ENCODE measurements at places on chromosomes 1 and 21.
A peak's percentile ranks its signal among the peaks of the same experiment; 100 is the strongest.

GRCh38 chr1:4362314-4363044 lies 291.9 kb upstream of the AJAP1 start:
- DNase-seq: no peak

DNA sequence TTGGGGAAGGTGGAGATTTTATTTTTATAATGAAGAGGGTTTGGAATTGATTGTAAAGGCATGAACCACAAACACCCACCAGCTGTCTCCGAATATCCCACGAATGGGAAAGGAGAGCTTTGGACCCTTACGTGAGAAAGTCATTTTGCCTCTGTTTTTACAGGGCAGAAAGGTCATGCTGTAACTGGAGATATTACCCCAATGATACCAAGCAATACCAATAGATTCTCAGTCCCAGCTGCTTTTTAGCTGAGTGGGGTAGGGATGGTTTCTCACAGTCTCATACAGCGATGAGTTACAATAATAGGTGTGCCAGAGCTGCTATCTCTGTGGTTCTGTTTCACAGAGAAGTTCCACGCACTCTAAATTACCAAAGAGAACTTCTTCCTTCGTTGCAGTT lies 8.8 kb upstream of the F3 start:
- DNase-seq: no peak

GRCh38 chr1:15399710-15400109 lies 10.0 kb upstream of the EFHD2 start:
- no peak for DNase-seq

- no peak for DNase-seq
Observed at GRCh38 chr1:155017946-155018316, 15.3 kb downstream of the ZBTB7B start.

- no peak for DNase-seq
Observed at GRCh38 chr1:210691039-210691610, 362.4 kb downstream of the HHAT start.

GRCh38 chr21:46054451-46054881 lies 43.4 kb upstream of the COL6A2 start:
- no peak for DNase-seq

DNA sequence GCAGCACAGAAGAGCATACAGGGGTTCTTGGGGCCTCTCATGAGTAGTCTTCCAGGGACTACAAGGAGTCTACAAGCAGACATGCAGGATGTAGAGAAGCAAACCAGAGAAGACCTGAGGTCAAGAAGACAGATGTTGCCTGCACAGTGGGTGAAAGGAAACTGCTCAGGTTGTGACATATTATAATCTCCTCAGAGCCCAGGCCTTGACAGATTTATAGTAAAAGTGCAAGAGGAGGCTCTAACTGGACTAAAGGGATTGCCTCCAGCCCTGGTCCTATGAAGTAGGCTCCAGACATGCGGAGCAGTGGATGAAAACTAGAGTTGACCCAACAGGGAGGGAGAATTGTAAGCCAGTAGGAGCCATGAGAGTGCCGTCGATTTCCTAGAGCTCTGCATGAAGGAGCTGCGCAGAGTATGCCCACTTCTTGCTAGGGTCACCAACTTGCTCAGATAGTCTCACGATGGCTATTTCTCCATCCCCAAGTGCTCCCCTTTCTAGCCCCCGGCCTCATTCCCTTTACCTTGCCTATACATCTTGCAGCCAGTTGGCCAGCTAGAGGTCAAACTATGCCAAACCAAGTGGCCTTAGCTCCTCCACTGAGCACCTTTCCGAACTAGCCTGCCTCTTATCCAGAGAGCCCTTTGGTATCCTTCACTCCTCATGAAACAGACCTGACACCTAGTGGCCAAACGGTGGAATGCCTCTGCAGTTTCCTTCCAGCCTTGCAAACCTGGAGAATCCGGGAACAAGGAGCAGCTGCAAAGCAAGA lies 36.2 kb upstream of the IPO9 start:
- DNase-seq: peak; percentile 60

DNA sequence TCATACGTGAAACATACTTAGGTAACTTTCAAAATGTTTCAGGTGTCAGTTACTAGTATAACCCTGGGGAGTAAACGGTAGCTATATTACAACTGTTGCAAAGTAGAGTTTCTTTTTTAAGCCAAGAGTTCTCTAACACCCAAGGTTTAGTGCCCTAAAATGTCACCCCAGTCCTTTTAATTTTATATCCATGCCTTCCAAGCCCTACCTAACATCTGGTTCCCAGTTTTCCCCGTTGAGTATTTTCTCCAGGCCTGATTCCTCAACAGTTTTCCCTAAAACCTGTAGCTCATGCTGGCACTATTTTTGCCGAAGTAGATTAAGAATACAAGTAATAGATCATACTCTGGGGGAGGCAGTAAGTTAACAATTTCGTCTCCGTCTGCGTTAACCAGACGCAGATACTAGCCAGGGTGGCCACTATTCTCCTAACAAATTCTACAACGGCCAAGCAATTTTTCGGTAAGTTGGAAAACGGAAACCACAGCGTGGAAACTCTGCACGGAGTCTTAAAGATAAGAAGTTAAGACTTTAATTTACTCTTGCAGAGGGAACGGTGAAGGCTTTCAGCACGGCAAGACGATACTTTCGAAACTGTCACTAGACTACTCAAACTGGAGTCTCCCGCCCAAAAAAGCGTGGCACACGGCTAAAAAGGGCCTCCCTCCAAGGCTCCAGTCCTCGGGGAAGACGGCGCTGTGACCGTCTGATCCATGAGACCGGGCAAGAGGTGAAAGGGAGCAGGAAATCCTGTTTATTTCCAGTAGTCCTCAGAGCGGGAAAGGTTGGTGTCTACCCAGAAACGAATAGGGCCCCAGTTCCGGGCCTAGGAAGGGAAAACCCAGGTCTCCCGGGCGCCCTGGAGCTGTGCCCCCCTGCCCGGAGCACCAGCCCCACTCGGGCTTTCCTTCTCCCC lies 945 bp downstream of the SRSF4 start:
- DNase-seq: no peak

DNA sequence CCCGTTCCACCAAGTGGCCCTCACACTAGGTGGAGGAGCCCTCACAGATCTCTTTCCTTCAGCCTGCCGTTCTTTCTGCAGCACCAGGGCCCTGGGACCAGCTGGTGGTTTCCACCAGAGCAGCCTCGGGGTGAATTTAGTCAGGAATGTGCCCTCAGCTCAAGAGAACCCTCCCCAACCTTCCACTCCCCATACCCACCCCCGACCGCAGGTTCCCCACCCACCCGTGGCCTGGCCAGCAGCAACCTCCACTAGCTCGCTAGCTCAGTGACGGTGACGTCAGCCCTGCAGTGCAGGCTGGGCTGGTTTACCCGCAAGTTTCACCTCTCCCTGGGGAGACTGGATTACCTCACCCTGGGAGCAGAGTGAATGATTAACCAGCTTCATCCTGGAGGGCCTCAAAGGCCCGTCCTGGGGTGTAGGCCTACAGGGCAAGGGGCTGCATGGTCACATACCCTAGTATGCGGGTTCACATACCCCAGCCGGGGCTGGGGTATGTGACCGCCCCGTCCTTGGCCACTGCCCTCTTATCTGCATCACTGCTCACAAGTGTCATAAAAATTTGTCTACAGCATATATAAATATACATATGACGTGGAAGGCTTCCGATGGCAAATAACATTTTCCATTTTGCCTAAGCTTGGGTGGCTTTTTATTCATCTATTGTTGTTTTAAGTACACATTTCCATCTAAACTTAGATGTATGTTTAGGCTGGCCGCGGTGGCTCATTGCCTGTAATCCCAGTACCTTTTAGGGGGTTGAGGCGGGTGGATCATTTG lies 24.5 kb downstream of the ELF3 start:
- DNase-seq: peak; percentile 93

DNA sequence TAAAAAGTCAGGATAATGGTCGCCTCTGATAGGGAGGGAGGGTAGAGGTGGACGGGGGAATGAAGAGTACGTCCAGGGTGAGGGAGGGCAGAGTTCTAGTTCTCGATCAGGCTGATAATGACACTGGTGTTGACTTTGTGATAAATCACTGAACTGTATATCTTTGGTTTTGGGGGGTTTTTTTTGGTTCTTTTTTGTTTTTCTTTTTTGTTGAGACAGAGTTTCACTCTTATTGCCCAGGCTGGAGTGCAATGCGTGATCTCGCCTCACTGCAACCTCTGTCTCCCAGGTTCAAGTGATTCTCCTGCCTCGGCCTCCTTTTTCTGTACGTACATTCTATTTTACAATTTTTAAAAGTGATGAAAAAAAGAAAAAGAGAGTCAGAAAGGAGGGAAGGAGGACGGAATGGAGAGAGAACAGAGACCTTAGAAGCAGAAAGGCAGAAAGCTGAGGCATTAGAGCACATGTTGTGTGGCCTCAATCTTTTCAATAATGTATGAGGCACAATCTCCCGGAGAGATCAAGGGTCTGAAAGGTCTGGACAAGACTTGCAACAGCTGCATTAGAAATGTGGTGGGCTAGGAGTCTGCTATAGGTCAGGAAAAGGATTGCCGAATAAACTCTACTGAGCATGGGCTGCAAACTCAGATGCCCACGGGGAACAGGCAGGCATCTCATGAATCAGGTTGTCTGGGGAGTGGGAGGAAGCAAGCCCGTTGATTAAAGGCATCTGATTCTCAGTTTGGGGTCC lies 174.8 kb downstream of the TOMM20 start:
- DNase-seq: no peak

- DNase-seq: peak; percentile 82
Observed at GRCh38 chr1:178344513-178345091, 152.2 kb downstream of the CLEC20A start.

GRCh38 chr1:154264454-154264853 lies 8.0 kb upstream of the HAX1 start:
- DNase-seq: no peak

DNA sequence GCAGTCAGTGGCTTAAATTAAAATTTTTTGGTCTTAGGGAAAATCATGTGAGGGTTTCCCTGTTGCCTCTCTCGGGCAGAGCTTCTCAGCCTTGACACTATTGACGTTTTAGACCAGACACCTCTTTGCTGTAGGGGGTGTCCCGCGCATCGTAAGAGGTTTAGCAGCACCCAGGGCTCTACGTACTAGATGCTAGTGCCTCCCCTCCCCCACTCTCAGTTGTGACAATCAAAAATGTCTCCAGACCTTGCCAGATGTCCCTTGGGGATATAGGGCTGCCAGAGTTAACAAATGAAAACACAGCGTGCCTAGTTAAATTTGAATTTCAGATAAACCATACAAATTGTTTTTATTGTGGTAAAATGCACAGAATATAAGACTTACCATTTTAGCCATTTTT lies 293.3 kb downstream of the DISC1 start:
- DNase-seq: no peak

- no peak for DNase-seq
Observed at GRCh38 chr1:89631816-89632656, 884 bp upstream of the LRRC8C start.

DNA sequence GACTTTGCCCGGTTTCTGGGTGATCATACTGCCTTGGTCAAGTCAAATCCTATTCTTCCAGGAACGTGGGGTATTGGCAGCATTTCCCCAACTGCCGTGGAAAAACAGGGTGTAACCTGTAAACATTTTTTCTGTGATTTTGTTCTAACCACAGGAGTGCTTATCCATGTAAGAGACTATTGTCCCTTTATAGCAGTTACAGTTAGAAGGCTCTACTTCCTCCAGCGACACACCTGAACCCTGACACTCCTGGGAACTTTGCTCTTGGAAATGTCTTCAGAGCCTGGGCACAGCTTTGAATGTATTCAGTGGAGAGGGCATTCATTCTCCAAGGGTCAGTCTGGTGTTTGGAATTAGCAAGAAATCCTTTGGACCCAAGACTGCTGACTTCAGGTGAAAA lies 26.4 kb upstream of the ARHGEF10L start:
- no peak for DNase-seq

DNA sequence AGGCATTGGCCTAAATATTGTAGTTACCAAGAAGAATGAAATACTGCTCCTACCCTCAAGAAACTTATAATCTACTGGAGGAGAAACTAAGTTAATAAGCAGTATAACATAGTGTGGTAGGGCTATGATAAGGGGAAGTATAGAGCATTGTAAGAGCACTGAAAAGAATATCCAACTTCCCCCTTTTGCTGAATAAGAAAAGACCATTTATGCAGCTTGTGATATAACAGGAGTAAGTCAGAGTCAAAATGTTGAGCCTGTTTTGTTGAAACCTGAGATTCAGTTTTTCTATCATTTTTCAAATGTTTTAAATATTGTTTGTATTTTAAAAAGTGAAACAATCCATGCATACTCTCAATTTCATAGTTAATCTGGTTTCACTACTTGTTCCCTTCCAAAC lies 48.3 kb upstream of the FCRL4 start:
- DNase-seq: no peak

- no peak for DNase-seq
Observed at GRCh38 chr1:82044111-82044510, 243.4 kb downstream of the ADGRL2 start.

- DNase-seq: no peak
Observed at GRCh38 chr1:27504588-27505419, 14.8 kb upstream of the WASF2 start.

DNA sequence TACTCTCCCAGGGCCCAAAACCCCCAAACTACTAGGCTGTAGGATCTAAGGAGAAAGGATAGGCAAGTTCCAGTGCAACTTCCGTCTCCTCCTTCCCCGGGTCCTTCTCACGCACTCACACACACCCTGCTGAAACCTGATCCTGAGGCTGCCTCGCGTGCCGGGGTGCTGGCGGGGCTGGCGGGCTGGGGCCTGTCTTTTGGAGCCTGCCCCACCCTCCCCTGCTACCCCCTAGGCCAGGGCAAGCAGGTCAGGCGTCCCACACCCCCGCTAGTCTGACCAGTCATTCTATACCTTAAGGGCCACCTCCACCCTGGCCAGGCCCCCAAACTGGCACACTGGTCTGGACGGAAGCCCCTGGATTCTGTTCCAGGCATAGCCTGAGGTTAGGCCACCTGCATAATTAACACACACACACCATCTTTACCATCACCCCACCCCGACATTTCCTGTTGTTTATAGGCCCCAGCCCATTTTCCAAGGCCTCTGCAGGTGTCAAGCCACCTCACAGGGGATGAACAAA lies 48.3 kb upstream of the ARTN start:
- DNase-seq: no peak

- DNase-seq: no peak
Observed at GRCh38 chr1:222911866-222912265, 97.0 kb downstream of the DISP1 start.

- DNase-seq: no peak
Observed at GRCh38 chr1:23825762-23826522, 713 bp upstream of the HMGCL start.

DNA sequence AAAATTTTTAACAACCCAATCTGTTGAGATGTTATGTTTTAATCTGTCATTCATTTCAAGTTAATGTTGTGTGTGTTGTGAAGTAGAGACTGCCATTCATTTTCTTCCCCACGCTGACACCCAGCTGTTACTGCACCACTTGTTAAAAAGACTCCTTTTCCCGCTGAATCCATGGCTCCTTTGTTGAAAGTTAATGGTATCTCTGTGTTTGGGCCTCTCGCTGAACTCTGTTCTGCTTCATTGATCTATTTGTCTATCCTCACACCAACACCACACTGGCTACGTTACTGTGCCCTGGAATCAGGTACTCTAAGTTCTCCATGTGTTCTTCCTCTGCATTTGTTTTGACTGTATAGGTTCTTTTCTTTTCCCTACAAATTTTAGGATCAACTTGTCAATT lies 58.2 kb downstream of the PDE9A start:
- no peak for DNase-seq

Data from non-pigmented ciliary epithelial cell (primary cell).